Activated naive CD4-positive, alpha-beta T cell treated with anti-CD3 and anti-CD28 coated beads, Interleukin-2, amount 50 U/mL, for 16 hours (primary cell): ENCODE measurements at places on chromosomes 6 and 20.
A peak's percentile ranks its signal among the peaks of the same experiment; 100 is the strongest.

DNA sequence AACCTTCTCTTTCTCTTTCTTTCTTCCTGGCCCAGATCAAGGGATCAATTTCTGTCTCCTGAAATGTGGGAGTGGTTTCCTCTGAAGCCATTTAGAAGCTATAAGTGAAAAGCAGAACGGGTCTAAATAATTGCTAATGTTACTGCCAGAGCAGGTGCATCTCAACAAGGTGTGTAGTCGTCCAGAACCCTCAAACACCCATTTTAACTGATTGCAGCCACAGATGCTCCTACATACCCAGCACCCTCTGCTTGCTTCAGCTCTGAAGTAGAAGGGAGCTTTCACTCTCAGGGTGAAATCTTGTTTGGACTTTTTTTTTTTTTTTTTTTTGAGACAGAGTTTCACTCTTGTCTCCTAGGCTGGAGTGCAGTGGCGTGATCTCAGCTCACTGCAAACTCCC lies 592.1 kb upstream of the ARID1B start:
- DNase-seq, result no peak

DNA sequence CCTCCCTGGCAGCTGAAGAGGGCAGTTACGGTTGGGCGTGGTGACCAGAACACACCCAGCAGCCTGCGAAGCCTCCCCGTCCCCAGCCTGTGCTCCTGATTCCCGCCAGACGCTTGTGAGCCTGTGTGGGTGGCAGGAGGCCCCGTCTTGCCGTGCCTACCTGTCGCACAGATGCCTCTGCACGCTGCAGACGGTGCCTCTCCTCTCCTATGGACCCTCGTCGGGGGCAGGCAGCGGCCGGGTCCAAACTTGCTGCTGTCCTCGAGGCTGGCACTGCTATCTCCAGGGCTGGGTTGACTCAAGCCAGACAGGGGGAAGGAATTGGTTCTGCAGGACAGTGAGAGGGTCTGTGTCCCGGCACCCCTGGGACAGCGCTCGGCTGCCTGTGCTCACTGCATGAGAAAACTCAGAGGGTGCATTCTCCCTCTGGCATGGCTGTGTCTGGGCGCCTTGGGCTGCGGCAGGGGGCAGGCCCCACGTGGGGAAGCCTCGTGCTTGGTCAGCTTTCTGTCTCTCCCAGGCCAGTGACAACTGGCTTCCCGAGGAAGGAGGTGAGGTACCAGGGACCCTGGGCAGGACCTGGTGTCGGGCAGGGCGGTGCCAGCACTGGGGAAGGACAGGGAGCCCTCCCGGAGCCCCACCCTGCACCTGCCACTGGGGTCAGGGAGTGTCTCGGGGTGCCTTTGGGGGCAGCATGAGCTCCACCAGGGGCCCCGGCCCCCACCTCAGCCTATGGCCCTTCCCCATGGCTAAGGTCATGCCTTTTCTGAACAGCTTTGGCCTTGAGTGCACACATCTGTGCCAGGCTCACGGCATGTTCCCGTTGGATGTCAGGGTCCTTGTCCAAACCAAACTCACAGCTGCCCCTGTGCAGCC lies 127.5 kb downstream of the TAF4 start:
- peak; percentile 6 for DNase-seq

- DNase-seq, result no peak
Measured at GRCh38 chr6:87832025-87832825, 130.2 kb upstream of the AKIRIN2 start.

DNA sequence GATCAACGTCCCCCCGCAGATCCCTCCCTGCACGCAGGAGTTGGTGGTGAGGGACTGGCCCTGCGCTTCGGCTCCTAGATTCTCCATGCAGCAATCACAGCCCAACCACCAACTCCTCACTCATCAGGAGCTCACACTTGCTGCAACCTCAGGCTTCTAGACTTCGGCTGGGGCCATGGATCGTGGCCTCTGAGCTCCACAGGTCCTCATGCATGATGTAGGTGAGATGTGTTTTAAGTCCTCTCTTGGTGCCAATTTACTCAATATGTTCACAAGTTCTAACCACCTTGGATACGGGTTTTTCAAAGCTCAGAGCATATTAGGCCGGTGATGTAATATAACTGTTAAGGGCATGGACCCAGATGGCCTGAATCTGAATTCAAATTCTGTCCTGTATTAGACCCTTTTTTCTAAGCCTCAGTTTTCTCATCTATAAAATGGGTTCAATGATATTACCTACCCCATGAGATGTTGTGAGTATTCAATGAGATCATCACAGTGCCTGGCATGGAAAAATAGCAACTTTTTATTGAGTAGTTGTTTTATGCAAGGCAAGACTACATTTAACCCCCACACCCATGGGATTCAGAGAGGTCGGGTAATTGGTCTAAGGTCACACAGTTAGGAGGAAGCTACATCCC lies 31.0 kb downstream of the SUN5 start:
- DNase-seq, result no peak

DNA sequence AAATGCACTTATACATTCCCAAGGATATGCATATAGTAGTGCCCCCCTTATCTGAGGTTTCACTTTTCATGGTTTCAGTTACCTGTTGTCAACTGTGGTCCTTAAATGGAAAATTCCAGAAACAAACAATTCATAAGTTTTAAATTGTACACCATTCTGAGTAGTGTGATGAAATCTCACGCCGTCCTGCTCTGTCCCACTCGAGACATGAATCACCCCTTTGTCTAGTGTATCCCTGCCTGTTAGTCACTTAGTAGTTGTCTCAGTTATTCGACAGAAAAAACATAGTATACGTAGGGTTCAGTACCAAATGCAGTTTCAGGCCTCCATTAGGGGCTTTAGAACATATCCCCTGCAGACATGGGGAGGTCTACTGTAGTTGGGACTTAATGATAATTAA lies 57.0 kb downstream of the MAP1LC3A start:
- no peak for DNase-seq

GRCh38 chr20:2637246-2637645 lies 15.2 kb upstream of the NOP56 start:
- no peak for DNase-seq
